ENCODE measurements at places on chromosomes 7 and 10.

DNA sequence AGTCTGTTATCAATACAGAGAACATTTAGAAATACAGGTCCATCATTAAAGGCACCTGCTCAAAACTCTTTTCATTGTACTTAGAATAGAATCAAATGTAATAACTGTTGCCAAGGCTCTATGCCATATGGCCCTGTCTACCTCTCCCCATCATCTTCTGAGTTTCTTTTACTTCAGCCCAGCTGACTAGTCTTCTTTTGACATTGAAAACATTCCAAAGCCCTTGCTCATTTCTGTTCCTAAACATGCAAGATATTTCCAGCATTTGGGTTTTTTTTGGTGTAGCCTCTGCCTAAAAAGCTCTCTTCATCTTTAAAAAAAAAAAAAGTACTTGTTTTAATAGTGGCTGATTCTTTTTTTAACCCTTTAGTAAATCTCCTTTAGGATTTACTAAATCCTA lies 165.5 kb upstream of the SMIM30 start:
- no peaks in the 10 kb centered on the region for H3K36me3 ChIP-seq
- no peak overlapping the region for H3K4me3 ChIP-seq
- peak; percentile 67 for DNase-seq
- no peaks in the 10 kb centered on the region for H3K27me3 ChIP-seq
- no peak overlapping the region for H3K27ac ChIP-seq

GRCh38 chr7:98372993-98373392 lies 27.9 kb downstream of the BAIAP2L1 start:
- H3K36me3 ChIP-seq, result no peaks in the 10 kb centered on the region
- peak; percentile 64 for DNase-seq
- H3K4me1 ChIP-seq, result peaks cover 5% of the 10 kb centered on the region
- H3K4me3 ChIP-seq, result no peak overlapping the region
- no peak overlapping the region for H3K27ac ChIP-seq
- no peaks in the 10 kb centered on the region for H3K27me3 ChIP-seq

DNA sequence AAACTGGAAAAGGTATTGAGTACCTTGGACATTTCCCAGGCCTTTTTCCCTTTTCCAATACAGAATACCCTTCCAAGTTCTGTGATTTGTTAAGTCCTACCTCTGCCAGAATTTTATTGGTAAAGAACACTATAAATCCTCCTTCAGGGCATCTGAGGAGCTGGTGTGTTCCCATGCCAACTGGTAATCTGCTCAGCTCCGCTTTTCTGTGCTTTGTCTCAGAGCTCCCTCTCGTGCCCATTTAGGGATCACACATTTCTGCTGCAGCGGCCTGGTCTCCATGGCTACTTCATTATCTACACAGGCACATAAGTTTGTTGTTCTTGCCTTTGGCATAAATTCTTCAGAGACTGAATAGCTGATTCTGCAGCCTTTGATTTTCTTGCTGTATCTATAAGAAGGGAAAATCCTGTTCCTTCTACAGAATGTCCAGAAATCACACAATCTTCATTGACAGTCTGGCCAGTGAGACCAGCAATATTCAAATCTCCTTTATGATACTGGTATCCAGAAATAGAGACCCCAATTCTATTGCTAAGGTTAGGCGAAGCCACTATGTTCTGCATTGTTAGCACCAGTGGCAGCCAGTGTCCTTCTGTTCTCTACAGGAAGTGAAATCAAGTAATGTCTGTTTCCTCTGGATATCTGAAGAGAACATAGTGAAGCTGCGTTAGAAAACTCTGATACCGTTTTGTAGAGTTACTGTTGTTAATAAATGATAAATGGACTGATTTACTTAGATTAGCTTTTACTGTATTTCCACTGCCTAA lies 51.9 kb downstream of the DENND11 start:
- H3K4me1 ChIP-seq, result no peaks in the 10 kb centered on the region
- peaks cover 9% of the 10 kb centered on the region for H3K36me3 ChIP-seq
- peak; percentile 93 for DNase-seq
- H3K27me3 ChIP-seq, result no peaks in the 10 kb centered on the region

DNA sequence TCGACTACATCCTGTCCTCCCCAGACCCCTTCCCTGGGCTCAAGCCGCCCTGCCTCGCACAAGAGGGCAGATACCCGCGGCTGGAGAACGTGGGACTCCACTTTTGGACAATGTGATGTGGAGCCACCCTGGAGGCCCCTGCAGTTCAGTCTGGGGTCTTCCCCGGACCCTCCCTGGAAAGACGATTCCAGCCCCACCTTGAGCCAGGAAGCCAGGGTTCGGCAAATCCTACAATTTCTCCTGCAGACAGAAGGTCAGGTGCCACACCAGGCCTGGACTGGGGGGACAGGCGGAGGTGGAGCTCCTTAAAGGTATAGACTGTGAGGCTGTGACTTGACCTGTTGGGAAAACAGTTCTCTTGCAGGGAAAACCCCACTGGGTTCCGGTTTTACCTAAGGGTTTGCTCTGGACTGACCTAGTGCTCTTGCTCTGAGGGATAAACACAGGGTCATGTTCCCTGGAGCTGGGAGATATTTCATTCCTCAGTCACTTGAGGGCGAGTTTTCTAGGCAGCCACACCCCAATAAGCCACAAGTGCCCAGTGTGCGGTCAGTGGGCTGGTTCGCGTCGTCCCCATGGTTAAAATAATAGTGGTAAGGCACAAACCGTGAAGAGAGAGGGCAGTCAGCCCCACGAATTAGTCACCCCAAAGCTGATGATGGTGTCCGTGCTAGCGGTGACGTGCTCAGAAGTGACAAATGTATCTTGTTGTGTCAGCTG lies 1.6 kb downstream of the FOXL3 start:
- no peaks in the 10 kb centered on the region for H3K4me1 ChIP-seq
- no peak for DNase-seq
- H3K27ac ChIP-seq, result no peak overlapping the region
- H3K27me3 ChIP-seq, result peaks cover 69% of the 10 kb centered on the region
- no peak overlapping the region for H3K4me3 ChIP-seq

DNA sequence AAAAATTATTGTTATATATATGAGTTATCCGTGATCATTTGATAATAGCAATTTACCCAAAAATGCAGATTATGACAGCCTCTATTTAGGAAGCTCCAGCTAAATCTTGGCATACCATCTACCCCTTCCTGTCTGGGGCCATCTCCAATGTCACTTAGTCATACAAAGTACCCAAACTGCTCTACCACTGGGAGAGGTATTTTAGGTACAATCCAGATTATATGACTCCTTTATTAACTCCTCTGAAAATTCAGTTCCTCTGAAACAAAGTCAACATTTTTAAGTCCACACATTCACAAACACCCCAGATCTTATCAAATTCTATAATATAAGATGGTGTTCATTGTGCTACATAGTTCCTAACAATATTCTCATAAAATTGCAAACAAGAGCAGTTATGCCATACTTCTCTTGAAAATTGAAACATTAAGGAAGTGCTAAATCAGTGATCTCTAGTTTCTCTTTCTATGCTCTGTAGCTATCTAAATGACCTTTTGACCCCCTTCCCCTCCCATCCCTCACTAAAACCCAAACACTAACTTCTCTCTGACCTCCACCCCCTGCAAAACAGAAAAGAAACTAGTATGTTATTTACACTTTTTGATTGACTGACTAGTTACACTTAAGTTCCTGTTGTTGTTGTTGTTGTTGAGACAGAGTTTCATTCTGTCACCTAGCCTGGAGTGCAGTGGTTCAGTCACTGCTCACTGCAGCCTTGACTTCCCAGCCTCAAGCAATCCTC lies 16.4 kb downstream of the HOXA1 start:
- no peak overlapping the region for H3K27ac ChIP-seq
- no peaks in the 10 kb centered on the region for H3K27me3 ChIP-seq
- H3K4me3 ChIP-seq, result no peak overlapping the region
- peak; percentile 21 for DNase-seq

- no peak overlapping the region for H3K27ac ChIP-seq
- H3K4me3 ChIP-seq, result no peak overlapping the region
- H3K27me3 ChIP-seq, result peaks cover 32% of the 10 kb centered on the region
Observed at GRCh38 chr10:70956029-70956759, 67.8 kb upstream of the PCBD1 start.

DNA sequence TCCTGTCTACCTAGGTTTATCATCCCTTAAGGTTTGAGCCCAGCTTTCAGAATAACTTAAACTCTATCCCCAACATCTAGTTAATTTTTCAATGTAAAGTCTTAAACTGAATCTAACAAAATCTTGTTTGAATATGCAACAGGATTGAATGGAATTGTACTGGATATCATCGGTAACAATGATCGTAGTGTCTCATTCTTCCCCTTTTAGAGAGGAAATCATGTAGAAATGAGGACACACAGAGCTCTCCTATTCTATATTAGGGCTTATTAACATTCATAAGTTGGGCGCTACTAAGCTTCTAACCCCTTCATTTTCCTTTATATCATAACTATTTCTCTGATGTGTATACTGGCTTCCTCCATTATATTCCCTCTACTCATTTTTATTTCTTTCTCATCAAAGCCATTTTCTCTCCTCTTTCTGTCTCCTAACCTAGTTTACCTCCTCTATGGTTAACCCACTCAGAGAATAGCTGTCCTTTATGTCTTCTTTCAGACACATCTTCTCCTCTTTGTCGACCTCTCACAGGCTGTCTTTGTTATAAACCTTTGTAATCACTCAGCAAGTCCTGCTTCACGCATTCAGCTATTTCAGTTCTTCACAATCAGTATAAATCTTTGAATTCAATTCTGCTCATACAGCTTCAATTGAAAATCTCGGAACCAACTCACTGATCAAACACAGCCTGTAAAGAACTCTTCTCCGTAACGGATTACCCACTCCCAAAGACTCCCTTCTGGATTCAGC lies 1019.0 kb upstream of the C7orf33 start:
- no peak for DNase-seq
- no peaks in the 10 kb centered on the region for H3K27me3 ChIP-seq
- no peaks in the 10 kb centered on the region for H3K36me3 ChIP-seq
- no peak overlapping the region for H3K4me3 ChIP-seq
- no peak overlapping the region for H3K27ac ChIP-seq
- no peaks in the 10 kb centered on the region for H3K4me1 ChIP-seq

DNA sequence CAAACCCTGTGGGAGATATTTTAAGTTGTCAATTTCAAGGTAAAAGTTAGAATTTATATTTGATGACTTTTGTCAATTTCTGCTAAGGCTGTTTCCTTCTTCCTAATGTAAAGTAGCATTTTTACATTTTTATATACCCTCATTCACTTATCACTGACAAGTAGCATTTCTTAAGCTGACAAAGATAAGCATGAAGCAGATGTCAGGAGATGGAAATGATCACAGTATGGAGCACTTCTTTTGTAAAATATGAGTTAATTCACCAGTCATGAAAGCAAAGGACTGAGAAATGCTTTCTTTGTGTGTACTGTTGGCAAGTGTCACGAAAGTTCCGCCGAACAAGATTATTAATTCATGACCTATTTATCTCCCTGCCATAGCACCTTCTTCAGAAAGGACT lies 503.9 kb downstream of the DNAJB9 start:
- H3K4me1 ChIP-seq, result no peaks in the 10 kb centered on the region
- H3K4me3 ChIP-seq, result no peak overlapping the region
- H3K36me3 ChIP-seq, result no peaks in the 10 kb centered on the region

DNA sequence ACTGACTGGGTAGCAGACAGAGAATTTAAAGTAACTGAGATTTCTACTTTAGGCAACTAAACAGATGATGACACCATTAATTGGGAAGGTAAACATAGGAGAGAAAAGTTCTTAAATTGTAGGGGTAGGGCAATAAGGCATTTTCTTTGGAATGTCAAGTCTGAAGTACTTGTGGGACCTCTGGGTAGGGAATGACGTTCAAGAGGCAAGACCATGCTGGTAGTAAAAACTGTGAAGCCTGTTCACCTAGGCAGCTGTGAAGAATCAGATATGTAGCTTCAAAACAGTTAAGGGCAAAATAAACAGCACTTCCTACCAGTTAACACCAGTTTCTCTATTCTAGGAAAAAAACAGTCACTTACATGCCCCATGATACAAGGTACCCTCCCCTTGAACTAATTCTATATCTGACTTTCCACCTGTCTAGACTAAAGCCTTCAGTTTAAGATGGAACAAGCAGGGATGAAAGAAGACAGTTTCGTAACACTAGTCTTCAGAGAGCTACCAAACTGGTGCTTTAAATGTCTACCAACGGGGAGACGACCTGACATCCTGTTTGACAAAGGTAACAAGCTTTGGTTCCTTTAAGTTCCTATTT lies 63.1 kb upstream of the KCNIP2 start:
- no peaks in the 10 kb centered on the region for H3K27me3 ChIP-seq
- no peak for DNase-seq
- H3K27ac ChIP-seq, result no peak overlapping the region

DNA sequence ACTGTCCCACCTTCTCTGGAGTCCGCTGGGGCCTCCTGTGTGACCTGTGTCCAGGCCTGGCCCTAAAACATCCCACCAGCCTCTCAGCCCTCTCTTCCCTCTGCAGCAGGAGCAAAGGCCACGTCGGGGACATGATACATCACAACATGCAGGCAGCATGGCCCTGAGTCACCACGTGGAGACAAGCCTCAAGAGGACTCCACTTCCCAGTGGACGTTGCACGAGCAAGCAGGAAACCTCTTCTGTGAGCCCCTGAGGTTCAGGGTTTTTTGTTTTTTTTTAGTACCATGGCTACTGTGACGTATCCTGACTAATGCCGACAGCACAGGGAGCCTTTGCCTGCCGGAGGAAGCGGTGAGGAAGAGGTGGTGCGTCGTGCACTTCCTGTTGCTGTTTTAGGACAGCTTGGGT lies 165.9 kb downstream of the DNAJB6 start:
- peak; percentile 6 for DNase-seq
- no peak overlapping the region for H3K27ac ChIP-seq
- H3K27me3 ChIP-seq, result no peaks in the 10 kb centered on the region
- no peak overlapping the region for H3K4me3 ChIP-seq
- H3K36me3 ChIP-seq, result no peaks in the 10 kb centered on the region
- no peaks in the 10 kb centered on the region for H3K4me1 ChIP-seq

GRCh38 chr7:101245147-101245668 lies 327 bp upstream of the FIS1 start:
- H3K4me3 ChIP-seq, result peak overlapping the region; percentile 94
- no peaks in the 10 kb centered on the region for H3K36me3 ChIP-seq
- H3K27me3 ChIP-seq, result no peaks in the 10 kb centered on the region
- H3K27ac ChIP-seq, result peak overlapping the region; percentile 87
- H3K4me1 ChIP-seq, result peaks cover 12% of the 10 kb centered on the region
- no peak for DNase-seq

GRCh38 chr7:101112233-101112632 lies 14.7 kb upstream of the SERPINE1 start:
- H3K4me3 ChIP-seq, result no peak overlapping the region
- peaks cover 22% of the 10 kb centered on the region for H3K4me1 ChIP-seq
- no peaks in the 10 kb centered on the region for H3K27me3 ChIP-seq

DNA sequence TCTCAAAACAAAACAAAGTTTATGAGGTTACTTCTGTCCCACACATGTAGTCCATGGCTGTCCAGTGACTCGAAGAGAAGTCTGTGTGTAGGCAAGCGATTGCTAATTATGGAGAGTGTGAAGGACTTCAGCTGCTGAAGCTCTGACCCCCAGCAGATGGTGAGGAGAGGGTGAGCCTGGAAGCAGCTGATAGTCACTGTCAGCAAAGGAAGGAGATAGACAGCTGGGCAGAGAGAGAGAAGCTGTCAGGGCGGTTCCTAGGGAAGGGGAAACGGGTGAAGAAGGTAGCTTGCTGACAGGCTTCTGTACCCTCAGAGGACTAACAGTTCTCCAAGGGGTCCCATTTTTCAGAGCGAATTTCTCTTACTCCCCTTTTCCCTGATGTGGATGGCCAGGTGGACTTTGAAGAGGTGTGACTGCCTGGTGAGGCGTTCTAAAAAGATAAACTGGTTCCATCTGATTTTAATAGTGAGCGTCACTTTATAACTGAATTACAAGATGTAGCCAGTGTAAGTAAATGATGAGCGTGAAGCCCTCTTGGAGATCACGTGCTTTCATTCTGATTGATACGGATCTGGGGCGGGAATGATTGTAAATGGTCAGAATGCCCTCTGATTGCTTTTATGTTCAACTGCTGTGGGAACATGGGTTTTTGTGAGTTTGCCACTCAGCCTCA lies 12.1 kb downstream of the ZSCAN21 start:
- H3K36me3 ChIP-seq, result no peaks in the 10 kb centered on the region
- H3K27me3 ChIP-seq, result no peaks in the 10 kb centered on the region
- no peak overlapping the region for H3K27ac ChIP-seq
- DNase-seq, result no peak
- no peak overlapping the region for H3K4me3 ChIP-seq
